ENCODE measurements at places on chromosomes 1 and 21.
A peak's percentile ranks its signal among the peaks of the same experiment; 100 is the strongest.

GRCh38 chr1:113166473-113166872 is 93.5 kb downstream of the LRIG2 start:
- DNase-seq = no peak

DNA sequence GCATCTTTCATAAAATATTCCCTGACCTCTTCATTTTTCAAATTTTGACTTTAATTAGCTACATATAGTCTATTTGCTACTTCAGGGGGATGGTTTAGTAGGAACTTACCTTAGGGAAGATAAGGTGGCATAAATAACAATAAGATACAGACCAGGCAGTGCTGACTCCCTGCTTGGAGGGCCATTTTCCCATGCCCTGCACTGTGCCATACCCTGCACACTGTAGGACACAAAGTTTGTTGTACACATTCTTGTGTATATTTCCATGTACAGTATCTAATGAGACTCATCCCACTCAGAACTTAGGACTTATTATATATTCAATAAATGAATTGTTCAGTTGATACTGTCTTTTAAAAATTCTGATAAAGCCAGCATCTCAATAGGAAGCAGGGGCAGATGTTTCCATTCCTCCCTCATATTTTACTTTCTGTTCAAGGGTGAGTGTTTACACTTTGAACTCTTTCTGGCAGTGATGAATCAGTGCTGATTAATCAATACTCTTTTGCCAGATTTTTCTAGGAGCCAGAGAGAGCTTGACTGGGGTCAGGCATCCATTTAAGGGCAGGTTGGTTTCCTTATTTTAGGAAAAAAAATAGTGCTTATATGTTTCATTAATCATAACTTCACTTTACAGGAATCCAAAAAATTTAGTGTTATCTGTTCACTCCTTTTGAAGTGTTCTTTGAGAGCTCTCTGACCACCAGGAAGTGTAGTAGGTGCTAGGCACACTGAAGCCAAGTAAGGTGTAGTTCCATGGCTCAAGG is 30.6 kb downstream of the MPZL1 start:
- DNase-seq = no peak

GRCh38 chr1:46659307-46659870 is 8.8 kb downstream of the ATPAF1 start:
- no peak for DNase-seq

GRCh38 chr1:231679109-231679508 is 52.5 kb downstream of the DISC1 start:
- no peak for DNase-seq

- no peak for DNase-seq
These were observed 74.8 kb downstream of the MTR start for GRCh38 chr1:236869911-236870310.

GRCh38 chr1:240878631-240879030 is 266.7 kb upstream of the GREM2 start:
- DNase-seq = no peak

DNA sequence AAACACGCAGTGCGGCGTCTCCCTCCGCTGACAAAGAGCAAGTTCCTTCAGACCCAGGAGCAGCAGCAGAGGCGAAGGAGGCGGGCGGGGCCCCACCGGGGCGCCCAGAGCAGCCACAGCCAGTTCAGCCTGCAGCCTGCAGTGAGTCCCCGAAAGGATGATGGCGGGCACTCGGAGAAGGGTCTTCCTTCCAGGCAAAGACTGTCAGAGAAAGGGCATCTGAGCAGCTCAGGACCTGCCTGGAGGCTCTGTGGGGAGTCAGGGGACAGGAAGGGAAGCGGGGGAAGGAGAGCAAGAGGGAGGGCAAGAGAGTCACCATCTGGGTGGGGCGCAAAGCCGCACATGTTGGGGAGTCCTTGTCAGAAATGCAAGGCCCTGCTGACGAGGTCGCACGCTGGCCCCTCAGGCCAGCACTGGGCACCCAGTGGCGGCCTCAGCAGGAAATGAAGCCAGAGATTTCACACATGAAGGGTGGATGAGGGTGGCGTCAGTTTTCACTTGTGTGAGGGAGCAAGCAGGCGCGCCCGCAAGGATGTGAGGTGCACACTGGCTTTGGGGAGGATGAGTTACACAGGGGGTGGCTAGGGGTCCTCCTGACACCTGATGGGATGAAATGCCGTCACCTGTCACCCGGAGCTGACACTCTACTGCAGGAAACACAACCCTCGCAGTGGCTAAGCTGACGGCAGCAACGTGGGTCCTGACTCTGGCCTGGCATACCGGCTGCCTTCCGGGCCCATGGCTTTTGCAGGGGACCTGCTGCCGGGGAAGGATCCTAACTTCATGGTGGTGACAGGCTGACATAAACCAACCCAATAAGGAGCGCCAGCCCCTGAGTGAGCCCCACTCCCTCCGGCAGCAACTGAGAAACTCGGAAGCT is 6.6 kb downstream of the LRRC47 start:
- DNase-seq = no peak

DNA sequence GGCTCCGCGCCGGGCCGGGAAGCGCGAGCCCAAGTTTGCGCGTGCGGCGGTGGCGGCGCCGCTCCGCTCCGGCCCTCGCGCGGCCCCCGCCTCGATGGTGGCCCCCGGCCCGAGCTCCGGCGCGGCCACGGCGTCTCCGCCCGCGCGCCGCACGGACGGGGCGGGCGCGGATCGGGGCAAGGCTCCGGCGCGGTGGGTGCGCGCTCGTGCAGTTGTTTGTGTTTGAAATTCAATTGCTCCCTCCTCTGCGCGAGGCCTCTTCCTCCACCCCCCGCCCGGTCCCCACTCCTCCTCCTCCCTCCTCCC is at the start of gene HDGF:
Gene HDGF, minus strand, starts transcription at position 225 of the 306 bp plus-strand sequence. CDS start 246 bp downstream, outside the sequence.
- DNase-seq = no peak

- DNase-seq = no peak
These were observed 9.5 kb downstream of the FAM131C start for GRCh38 chr1:16063921-16064320.

- no peak for DNase-seq
These were observed 29.0 kb upstream of the SARS1 start for GRCh38 chr1:109184687-109185086.

GRCh38 chr21:35509001-35509704 is 460.1 kb upstream of the RUNX1 start:
- no peak for DNase-seq

DNA sequence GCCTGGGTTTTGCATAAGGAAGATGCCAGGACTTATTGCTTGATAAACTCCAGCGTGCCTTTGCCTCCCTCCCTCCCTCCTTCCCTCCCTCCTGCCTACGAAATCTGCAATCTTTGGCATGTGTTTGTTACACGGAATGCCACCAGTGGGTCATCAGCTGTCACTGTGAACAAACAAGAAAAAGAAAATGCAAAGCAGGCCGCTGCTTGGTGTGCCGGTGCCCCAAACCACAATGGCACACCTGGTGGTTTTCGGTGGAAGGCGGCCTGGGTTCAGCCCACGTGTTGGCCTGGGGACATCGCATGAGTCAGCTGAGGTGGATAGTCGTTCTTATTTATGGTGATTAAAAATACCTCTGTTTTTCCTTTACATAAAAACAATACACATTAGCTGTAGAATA is 16.3 kb upstream of the IFNLR1 start:
- DNase-seq = no peak

- no peak for DNase-seq
These were observed 256.9 kb upstream of the DUSP10 start for GRCh38 chr1:221998781-221999180.

- DNase-seq = peak; percentile 86
These were observed 4.3 kb downstream of the RUSC1 start for GRCh38 chr1:155324717-155325602.

DNA sequence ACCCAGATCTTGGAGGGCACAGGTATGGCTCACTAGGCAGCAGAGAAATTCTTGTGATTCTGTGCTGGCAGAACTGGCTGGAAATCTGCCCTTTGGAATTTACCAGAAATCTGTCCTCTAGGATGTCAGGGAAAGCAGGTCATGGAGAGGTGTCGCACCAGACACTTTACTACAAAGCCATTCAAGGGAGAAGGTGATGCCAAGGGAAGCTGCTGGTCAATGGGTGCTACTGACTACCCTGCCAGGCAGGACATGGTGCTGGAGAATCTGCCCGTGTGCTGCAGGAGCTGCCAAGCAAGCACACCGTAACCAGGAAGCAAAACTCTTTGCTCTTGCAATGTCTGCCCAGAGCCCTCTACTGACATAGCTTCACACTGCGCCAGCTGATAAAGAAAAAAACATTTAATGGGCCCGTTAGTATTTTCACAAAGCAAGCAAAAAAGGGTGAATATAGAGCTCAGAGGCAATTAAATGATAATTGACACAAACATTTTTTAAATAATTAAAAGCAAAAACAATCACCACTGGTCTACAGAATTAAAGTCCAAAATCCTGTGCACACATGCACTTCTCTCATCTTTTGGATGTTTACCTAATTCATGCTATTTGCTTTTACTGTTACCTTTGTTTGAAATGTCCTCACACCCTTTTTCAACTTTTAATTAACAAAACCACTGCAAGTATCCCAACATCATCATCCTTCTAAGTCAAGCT is 7.2 kb upstream of the FBXO28 start:
- DNase-seq = peak; percentile 62

DNA sequence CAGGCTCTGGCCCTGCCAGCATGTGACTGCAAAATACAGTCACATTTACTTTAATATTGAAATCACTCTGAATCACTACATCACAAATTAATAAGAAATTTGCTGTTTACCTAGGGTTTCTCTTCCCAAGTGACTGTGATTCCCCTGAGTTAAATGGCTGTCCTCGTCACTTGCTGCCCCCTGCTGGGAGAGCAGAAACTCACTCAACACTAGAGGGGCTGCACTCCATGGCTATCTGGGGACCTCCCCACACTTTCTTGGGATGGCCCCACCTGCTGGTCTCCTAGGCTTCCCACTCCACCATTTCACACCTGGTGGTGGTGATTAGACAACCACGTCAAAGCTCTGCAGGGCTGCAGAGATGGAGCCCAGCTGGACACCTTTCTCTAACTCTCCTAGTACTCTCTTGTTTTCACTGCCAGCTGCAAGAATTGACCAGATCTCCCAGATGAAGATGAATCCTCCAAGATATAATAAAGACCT is 63.4 kb downstream of the CD2 start:
- peak; percentile 86 for DNase-seq

- no peak for DNase-seq
These were observed 66.8 kb upstream of the BCL10 start for GRCh38 chr1:85343213-85343611.

- no peak for DNase-seq
These were observed 464.8 kb downstream of the PTBP2 start for GRCh38 chr1:97186381-97186780.

- DNase-seq = no peak
These were observed 27.0 kb upstream of the LYPD8 start for GRCh38 chr1:248782416-248783141.

DNA sequence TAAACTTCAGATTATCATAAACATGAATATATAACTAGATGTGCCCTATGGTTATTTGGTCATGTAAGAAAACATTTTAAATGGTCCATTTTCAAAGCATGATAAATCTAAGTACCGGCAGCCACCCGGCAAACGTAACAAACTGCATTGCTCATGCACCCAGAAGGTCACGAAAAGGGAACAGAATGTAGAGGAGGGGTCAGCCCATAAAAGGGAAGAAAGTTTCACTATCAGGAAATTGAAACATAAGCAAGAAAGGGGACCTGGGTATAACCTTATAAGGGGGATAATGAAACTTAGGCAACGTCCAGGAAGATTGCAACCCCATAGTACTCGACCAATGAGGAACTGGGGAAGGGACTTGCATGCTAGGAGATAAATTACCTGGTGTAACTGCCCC is 421.2 kb upstream of the ZRANB2 start:
- no peak for DNase-seq

DNA sequence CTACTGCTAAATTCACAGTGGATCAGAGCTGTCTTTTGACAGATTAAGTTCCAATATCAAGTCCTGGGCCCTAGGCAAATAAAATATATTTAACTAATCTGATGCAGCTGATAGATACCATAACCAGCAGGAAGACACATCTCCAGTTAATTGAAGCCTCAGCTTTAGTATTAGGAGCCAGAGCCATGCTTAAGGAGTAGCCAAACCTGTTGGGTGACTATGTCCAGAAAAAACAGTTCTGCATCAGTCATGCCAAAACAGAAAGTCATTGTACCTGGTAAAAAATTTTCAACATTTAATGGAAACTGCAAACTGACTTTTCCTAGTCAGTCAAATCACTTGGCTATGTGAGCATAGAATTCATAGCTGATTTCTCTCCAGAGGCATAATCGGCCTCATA is 200.5 kb upstream of the RUNX1 start:
- no peak for DNase-seq

- no peak for DNase-seq
These were observed 857.9 kb downstream of the BRINP3 start for GRCh38 chr1:189619682-189620332.

- peak; percentile 85 for DNase-seq
These were observed 14.2 kb upstream of the KANK4 start for GRCh38 chr1:62333441-62333840.

DNA sequence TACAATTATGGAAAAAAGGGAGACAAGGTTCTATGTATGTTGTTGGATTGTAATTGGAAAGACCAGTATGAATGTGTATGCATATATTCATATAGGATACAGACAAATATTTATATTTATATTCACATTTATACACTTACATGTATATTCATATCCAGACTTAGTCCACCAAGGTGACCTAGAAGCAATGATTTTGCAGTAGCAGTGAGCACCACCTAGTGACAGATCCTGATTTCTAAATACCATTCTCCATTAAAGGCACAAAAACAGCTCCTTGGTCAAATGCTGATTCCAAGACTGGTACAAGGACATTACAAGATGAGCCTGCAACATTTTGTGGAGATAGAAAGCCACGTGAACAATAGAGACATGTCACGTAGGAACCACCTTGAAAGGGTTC is 153.4 kb downstream of the SDCCAG8 start:
- DNase-seq = no peak

DNA sequence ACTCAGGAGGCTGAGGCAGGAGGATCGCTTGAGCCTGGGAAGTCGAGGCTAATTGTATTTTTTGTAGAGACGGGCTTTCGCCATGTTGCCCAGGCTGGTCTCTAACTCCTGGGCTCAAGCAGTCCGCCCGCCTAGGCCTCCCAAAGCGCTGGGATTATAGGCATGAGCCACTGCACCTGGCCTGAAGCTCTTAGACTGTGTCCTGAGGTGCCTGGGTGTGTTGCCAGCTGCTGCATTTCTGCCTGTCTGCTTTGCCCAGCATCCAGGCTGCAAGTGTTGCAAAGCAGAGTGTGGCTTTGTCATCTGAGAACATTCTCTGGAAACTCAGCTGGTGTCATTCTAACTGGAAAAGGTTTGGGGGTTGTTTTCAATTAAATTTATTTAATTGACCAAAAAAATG is 105.0 kb downstream of the HUNK start:
- DNase-seq = no peak

DNA sequence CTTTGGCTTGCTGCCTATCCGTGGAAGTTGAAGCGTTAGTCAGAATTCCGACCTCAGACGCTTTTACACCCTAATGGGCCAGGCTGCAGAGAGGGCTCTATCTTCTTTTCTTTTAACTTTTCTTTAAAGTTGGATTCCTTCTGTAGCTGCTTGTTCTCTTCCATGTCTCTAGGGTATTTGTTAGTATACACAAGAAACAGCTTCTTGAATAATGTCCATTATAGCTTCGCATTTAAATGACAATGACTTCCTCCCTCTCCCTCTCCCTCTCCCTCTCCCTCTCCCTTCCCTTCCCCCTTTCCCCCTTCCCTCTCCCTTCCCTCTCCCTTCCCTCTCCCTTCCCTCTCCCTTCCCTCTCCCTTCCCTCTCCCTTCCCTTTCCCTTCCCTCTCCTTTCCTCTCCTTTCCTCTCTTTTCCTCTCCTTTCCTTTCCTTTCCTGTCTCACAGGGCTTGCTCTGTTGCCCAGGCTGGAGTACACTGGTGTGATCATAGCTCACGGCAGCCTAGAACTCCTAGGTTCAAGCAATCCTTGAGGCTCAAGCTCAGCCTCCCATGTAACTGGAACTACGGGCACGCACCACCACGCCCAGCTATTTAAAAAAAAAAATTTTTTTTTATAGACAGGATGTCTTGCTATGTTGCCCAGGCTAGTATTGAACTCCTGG is 33.0 kb downstream of the RIPPLY3 start:
- DNase-seq = no peak
